ENCODE measurements at places on chromosomes 2 and 18.
A peak's percentile ranks its signal among the peaks of the same experiment; 100 is the strongest.

DNA sequence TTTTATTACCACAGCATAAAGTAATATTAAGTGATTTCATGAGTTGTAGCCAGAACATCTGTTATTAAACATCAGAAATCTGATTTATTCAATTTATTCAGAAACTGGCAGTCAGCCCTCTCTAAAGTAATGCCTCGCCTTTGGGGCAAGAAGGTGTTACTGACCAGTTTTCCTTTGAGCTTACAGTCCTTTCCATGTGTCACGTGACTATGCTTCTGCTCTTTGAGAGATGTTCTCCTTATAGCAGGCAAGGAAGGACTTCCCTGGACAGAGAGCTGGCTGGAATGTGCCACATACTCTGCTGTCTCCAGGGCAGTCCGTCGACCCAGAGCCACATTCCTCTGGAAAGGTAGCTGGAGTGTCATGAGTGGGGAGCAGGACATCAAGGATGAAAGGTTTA is 119.7 kb downstream of the RDH14 start:
- no peak for DNase-seq

GRCh38 chr2:129297430-129297829 is 682.0 kb upstream of the RAB6C start:
- no peak for DNase-seq

- DNase-seq = no peak
Measured at GRCh38 chr2:200600549-200601225, 14.9 kb downstream of the AOX1 start.

GRCh38 chr2:37377187-37377532 is 32.7 kb downstream of the QPCT start:
- DNase-seq = peak; percentile 65

- no peak for DNase-seq
Measured at GRCh38 chr2:221343524-221343923, 228.6 kb downstream of the EPHA4 start.

GRCh38 chr2:197075754-197076337 is 149.3 kb upstream of the PGAP1 start:
- no peak for DNase-seq

DNA sequence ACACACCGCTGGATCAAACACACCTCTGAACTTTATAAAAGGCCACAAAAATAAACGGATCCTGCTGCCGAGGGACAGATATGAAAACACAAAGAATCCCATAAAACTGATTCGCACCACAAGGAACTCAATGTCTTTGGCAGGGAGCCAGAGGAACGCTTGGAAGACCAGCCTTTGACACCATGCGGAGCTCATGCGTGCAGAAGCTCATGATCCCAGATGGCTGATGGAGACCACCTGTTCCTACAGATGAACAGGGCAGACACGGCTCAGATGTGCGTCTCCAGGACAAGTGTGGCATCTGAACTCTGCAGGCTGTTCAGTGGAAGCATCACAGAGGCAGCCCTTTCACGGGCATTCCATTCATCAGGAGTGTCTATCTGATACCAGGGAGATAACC is 24.9 kb downstream of the COPS9 start:
- no peak for DNase-seq

DNA sequence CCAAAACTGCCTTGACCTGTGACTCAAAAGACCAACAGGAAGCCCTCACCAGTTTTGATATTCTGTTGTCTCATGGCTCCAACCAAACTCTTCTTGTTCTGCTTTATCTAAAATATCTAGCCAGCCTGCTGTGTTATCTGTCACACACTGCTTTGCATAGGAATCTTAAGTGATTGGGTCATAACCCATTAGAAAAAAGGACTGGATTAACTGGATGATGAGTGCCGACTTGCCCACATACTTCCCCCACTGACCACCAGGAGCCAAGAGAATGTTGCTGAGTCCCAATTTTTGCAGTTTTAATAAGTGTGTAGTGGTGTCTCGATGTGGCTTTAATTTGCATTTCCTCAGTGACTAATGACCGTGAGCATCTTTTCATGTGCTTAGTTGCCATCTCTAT is 6.5 kb downstream of the MOGAT1 start:
- DNase-seq = no peak

DNA sequence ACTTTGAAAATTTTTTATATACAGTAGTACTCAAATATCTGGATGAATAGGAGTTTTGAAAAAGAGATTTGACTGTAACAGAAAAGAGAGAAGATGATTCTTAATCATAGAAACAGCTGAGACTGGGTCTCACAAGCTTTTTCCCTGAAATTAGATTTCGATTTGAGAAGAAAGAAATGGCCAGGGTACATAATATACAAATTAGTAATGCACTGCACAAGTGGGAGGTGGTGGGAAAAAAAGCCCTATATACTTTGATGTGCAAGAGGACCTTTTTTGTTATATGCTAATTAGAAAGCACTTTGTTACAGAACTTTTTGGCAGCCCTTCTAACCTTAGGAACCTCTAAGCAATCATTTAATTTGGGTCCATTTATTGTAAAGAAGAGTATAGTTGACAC is 62.9 kb downstream of the EML4 start:
- DNase-seq = no peak

GRCh38 chr2:119465687-119466086 is 34.0 kb downstream of the TMEM37 start:
- no peak for DNase-seq

DNA sequence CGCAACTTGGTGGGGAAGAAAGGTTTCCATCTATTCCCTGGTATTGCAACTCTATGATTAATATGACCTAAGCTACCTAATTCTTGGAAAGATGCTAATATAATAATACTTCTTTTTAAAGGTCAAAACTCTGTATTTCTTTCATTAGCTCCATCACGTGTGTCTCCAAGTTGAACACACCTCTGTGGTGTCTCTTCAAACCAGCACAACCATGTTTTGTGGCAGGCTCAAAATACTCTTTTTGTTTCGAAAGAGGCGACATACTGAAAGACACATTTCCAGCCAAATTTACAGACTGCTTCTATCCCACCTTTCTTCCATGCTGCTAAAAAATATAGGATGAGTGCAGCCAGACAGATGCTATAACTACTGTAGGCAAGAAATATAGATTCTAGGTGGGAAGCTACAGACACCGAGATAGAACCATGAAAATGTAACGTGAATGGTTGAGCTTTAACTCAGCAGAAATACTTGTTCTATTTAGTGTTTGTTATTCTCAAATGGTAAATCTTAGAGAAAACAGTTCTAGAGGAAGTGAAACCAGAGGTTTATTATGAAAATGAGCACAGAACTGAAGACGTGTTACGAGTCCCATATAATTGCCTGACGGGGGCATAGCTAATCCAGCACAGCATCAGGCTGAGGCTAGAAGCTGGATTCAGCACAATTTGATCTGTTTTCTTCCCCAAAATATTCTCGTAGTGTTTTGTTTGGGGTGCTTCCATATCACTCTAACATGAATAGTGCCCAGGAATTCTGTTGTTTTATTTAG is 991.5 kb upstream of the FANCL start:
- DNase-seq = no peak

GRCh38 chr2:65778137-65778536 is 345.7 kb upstream of the SPRED2 start:
- no peak for DNase-seq

DNA sequence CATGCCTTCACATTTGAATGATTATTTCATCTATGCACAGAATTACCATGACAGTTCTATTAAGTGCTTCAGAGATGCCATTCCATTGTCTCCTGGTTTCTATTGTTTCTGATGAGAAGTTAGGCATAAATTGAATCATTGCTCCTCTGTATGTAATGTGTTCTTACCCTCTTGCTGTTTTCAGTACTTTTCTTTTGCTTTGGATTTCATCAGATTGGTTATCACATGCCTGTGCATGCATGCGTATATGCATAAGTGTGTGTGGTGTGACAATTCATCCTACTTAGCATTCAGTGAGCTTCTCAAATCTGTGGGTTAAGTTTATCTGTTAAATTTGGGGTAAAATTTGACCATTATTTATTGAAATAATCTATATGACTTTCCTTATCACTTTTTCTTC is 263.3 kb upstream of the RND3 start:
- DNase-seq = no peak

DNA sequence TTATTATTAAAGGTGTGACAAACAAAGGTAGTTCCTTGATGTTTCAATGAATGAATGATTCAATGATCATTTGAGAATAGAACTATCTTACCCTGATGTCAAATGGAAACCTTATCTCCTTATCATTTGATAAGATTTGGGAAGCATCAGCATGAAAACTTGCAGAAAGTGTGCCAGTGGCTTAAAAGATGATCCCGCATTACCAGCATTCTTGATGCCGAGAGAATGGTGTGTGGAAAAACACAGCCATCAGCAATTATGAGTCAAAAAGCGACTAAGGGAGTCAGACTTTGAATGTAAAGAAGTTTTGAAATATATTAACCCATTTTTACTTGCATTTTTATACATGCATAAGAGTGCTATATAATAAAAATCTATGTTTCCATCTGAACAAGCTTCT is 93.7 kb downstream of the MAIP1 start:
- DNase-seq = no peak

- DNase-seq = no peak
Measured at GRCh38 chr18:64380117-64380516, 231.2 kb upstream of the LINC00305 start.

GRCh38 chr18:50578651-50579050 is 18.8 kb downstream of the MAPK4 start:
- DNase-seq = no peak

DNA sequence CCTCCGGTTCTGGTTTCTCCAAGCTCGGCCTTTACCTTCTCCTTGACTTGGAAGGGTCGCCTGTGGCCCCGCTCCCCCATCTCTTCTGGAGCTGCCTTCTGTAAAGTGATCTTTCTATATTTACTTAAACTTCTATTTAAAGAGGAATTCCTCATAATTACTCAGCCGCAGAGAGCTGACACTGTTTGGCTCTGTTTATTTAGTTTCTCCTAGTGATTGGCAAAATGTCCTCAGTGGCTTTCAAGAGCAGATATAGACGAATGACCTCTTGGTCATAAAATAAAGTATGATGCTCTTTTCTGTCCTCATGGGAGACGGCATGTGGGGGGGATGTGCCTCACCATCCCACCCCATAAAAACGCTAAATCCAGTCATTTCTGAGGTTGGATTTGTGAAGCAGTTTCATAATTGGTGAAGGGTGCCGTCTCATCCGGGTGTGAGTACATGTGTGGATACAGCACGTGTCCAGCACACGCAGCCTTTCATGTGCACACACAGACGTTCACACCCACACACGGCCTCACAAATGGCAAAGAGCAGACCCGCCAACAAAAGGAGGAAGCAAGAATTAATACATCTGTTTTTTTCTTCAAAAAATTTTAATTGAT is 43.4 kb upstream of the SMAD7 start:
- no peak for DNase-seq

Data from stimulated activated CD4-positive, alpha-beta T cell treated with anti-CD3 and anti-CD28 coated beads, Interleukin-1b, Interleukin-23, amount 100 ng/mL, for 48 hours (primary cell).